ENCODE measurements at places on chromosomes 16 and 17.

DNA sequence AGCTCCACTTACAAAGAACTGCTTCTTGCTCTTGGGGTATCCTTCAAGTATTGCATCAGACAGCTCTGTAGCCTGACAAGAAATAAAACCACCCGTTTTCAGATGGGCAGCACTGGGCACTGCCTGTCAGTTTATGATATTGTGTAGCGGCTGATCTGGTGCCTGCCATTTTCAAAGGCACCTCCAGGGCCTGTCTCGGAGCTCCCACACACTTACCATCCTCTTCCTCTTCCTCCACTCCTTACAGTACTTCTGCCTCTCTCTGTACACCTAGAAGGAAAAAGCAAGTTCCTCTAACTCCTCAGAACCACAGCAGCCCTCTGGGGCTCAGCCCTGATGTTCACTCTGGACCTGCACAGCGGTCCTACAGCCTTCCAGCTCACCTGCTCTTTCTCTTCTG is 4.4 kb downstream of the PSMC3IP start:
- no peak for DNase-seq

DNA sequence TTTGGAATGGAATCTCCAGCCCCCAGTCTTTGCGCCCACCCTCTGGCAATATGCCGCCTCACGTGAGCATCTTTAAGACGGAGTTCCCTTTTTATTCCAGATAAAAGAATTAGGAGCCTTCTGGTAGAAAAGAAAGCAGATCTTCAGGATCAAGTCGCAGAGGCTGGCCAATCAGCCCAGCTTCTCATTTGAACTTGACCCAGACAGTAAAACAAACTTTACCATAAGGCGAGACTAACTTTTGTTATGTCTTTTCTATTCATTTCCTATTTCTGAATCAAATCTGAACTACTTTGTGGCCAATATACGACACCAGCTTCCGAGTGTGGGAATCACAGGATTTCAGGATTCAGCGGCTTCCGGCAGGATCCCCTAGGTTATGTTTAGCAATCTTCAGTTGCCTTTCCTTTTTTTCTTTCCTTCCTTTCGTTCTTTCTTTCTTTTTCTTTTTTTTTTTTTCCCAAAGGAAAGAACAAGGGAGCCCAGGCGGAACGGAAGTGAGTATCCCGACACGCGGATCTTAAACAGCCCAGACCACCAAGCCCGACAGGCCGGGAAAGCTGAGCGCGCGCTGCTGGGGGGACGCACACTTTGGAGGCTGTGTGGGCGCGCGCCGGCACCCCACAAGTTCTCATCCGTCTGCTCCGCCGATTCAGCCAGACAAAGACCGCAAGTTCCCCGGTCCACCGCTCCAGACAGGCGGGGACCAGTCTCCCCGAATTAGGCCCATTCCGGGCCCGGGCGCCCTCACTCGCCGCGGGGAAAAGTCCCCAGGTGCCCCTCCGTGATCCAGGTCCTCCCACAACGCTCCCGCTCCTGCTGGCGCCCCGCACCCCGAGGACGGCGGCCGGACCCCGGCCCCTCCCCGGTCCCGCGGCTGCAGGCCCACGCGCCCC is 633 bp downstream of the TBC1D16 start:
- no peak for DNase-seq

DNA sequence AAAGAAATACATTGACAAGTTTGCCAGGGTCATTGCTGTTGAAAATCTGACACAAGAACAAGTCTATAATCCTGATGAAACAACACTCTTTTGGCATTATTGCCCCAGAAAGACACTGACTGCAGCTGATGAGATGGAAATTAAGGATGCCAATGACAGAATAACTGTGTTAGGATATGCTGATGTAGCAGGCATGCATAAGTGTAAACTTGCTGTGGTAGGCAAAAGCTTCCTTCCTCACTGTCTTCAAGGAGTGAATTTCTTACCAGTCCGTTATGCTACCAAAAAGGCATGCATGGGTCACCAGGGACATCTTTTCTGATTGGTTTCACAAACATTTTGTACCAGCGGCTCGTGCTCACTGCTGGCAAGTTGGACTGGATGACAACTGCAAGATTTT is 10.5 kb downstream of the GDPD1 start:
- no peak for DNase-seq

- no peak for DNase-seq
These were observed 576.0 kb upstream of the HSBP1 start for GRCh38 chr16:83231729-83232128.

DNA sequence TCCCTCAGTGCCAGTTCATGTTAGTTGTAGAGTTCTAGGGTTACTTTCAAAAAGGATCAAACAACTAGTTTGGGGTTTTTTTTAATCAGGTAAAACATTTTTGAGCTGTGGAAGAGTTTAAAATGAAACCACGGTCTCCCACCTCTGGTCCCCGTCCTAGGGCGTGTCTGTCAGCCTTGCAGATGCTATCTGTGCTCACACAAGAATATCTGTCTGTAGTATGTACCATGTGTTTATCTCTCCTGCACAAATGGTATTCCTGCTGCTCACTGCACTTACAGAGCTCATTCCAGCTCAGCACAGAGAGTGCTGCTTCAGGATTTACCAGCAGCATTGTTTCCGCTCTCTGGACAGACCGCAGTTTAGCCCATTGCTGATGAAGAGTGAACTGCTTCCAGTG is 38.9 kb downstream of the UBN1 start:
- no peak for DNase-seq

DNA sequence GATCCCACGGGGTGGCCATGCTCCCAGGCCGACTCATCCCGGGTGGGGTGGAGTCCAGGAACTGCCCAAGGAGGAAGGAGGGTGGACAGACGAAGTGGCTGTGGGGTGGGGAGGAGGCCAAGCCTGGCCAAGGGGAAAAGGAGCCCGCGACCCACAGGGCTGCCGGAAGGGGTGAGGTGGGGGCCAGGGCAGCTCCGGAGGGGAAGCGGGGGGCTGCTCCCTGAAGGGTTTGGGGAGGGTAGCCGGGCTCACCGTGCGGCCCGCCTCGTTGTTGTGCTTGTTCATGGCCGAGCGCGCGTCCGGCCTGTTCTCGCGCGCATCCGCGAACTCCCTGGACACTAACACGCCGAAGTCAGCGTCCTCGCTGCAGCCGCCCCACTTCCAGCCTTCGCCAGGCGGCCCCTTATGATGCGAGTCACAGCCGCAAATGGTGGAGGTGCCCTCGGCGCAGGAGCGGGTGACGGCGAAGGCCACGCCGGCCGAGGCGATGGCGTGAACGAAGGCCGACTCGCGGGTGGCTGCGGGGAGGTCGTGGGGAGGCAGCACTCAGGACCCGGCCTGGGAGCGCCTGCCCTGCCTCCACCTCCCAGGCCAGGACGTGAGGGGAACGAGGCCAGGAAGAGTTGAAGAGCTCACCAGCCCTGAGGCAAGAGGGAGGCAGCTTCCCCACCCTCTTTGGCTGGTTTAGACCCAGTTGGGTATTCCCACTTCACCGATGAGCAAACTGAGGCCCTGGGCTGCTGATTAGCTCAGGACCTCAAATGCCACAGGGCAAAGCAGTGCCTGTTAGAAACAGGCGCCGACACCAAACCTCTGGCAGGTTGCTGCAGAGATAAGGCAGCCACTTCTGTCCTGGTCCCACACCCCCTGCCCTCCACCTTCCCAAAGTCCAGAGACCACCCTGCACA is 48.7 kb downstream of the WNT3 start:
- DNase-seq: no peak

- no peak for DNase-seq
These were observed 1.7 kb upstream of the MT1A start for GRCh38 chr16:56636616-56637413.

GRCh38 chr17:68433911-68434508 is 23.3 kb downstream of the WIPI1 start:
- DNase-seq: no peak

- DNase-seq: no peak
These were observed 2.0 kb downstream of the VAMP2 start for GRCh38 chr17:8160741-8161221.

DNA sequence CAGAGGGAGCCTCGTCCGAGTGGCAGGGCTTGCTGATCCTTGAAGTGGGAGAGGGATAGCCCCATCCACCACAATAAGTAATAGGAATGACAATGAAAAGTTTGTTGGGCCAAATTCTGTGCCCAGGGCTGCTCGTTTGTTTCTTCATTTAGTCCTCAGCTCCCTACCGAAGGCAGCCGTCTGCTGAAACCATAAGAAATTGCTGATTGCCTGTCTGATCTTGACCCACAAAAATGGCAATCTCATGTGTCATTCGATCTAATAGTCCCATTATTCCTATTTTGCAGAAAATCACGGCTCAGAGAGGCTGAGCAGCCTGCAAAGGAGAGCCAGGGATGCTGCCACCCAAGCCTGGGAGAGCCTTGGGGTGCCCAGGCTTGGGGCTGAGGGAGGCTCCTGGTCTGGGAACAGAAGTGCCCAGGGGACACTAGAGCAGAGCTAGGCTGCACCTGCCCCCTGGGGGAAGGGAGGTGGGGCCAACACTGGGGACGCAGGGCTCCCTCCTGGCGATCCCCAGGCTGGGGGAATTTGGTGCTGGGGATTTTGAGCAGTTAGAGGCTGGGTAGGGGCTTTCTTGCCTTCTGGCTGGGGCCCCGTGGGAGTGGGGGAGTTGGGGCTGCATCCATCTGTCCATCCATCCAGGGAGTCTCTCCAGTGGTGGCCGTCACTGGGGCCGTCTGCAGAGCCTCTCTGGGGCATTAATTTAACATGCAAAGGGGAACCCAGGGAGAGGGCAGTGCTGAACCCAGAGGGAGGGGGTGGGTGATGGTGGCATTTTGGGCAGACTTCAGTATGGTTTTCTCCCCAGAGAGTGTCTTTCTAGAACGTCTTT is 53.5 kb downstream of the SOCS1 start:
- no peak for DNase-seq

Measured in right lung (tissue), 10 donors.